ENCODE measurements at places on chromosomes 2 and 18.

GRCh38 chr2:120346667-120347358 is 877 bp downstream of the INHBB start:
- no peak for DNase-seq

DNA sequence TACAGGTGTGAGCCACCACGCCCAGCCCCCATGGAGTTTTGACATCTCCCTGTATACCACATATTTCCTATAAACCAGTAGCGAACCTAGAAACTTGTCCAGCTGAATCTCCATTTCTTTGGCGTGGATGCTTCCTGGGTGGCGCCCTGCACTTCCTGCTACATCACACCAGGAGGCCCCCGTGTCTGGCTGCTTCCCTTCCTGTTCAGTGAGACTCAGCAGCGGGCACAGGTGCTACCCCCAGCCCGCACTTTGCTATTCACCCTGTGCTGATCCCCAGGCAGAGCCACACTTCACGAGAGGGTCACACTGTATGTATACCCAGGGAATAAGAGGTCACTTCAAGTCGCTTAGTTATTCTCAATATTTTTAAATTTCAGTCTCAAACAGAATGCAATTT is 35.0 kb downstream of the CYP27C1 start:
- no peak for DNase-seq

DNA sequence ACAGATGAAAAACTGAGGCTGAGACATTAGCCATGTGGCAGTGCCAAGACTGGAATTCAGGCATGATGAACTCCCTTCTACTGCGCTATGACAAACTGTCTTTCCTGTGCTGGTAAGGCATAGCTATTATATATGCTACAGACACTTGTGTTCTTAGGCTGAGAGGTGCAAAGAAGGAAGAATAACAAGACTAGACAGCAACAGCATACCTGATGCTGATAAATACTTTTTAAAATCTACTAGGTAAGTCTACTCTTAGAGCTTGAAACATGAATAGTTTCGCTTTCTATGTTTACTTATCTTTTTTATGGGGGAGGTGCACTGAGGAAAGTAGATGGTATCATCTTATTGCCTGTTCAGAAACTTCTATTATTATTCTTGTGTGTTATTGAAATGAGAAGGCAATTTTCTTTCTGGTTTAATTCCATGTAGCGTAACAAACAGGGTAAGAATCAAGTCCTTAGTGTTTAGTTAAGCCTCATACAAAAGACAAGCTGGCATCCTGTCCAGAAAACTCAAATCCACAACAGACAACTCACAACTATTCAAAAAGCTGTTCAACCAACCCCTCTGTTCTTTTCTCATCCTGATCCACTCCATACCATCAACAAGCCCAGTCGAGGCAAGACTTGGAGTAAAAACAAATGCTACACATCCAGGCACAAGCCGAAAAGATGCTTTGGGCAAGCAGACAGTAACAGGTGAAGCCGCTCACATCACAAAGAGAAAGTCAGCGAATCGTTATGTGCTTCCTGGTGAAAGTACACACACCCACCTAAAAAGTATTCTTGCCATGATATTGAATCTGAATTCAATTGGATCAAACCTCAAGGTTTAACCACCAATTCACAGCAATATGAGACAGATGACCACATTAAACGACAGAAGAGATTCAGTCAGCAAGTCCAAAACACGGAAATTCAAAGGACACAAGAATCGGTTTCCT is 1.5 kb downstream of the TTC32 start:
- DNase-seq: no peak

- no peak for DNase-seq
Observed at GRCh38 chr18:50638016-50638883, 78.4 kb downstream of the MAPK4 start.

DNA sequence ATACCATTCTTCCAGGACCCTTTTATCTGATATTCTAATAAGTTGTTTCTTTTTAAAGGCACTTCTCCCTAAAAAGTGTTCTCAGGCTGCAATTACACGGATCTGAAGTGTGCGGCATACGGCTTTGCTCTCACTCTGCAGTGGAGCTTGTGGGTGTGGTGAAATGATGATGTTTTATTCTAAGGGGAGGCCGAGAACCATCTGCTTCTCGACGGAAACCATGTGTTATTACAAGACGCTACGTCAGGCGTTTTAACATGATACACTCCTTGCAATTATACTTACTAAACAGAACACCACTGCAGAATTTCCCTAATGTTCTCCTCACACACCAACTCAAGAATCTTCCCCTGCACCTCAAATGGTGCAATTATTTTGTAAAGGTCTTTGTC is 34.9 kb upstream of the CTDP1 start:
- no peak for DNase-seq

DNA sequence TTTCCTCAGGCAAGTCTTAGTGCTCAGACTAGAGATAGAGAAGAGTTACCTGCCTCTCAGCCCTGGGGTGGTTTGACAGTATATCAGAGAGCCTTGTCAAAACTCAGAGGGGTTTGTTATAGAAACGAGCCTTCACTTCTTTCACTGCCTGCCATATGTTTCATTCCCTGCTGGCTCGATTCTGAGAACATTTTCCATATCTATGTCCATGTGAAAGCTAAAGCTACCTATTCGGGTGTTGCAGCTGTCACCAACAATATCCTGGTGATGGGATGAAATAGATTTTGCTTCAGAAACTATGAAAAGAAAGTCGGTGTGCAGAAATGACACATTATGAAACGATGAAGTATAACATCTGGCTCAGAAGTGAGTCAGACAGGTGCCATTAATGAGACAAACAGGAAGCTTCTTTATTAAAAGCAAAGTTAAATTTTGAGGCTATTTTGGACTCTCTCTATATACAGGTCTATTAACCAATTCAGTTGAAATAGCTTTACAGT is 56.1 kb upstream of the TANK start:
- no peak for DNase-seq

DNA sequence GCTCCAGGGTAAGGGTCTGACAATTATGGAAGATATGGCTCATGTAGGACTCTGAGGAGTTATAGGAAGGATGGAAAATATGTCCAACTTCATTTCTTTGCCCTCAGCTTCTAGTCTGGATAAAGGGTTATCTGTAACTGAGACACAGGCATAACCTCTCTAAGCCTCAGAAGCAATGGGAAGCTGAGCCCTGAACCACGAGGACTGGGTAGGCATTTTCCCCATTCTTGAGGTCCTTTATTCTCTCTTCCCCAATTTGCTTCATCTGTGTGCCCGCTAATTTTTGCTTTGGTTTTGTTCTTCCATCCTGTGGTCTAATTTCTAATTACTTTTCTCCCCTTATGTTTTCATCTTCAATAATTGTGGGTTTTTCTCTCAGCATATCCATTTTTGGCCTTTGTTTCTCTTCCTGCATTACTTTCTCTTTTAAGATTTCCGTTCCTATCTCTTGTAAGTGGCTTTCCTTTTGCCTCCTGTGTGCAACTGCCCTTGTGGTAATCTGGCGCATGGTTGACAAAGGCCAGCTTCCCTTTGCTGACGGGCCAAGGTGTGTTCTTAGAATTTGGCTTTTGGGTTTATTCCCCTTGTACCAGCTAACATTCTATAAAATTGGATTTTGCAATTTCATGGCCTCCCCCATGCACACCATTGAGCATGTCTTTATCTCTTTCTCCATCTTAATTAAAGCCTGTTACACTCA is 343.8 kb downstream of the TXNL1 start:
- peak; percentile 25 for DNase-seq

- no peak for DNase-seq
Observed at GRCh38 chr2:128717758-128718710, 399.4 kb upstream of the HS6ST1 start.

DNA sequence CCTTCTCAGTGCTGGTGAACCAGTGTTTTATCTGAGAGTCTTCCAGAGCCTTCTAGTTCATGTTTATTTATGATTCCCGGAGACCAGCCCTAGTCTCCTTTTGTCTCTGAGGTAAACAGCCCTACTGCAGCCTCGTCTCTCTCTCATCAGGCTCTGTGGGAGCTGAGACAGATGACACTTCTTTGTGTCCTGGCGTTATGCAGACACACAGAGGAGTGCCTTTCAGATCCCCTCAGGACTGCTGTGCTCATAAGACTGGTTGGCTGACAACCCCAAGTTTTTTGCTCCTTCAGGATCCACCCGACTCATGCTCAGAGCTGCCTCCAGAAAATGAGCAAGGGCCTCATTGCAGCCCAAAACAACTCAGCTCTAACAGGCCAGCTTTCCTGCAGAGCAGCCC is 523.8 kb upstream of the SPHKAP start:
- DNase-seq: no peak

DNA sequence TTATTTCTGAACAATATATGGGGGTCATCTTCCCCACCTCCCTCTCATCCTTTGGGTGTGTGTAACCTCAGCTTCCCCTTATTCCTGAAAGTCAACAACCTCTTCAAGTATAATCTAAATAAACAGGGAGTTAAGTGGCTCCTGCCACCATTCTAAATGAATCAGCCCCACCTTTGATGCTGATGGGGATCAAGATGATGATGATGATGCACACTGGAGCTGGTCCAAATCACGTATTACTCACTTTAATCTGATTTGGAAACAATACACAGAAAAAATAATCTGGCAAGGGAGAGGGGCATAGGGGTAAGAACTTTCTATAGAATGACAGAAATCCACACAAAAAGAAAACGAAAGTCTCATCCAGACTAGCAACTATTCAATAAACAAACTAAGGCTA is 7.1 kb downstream of the ACVR1 start:
- DNase-seq: no peak

DNA sequence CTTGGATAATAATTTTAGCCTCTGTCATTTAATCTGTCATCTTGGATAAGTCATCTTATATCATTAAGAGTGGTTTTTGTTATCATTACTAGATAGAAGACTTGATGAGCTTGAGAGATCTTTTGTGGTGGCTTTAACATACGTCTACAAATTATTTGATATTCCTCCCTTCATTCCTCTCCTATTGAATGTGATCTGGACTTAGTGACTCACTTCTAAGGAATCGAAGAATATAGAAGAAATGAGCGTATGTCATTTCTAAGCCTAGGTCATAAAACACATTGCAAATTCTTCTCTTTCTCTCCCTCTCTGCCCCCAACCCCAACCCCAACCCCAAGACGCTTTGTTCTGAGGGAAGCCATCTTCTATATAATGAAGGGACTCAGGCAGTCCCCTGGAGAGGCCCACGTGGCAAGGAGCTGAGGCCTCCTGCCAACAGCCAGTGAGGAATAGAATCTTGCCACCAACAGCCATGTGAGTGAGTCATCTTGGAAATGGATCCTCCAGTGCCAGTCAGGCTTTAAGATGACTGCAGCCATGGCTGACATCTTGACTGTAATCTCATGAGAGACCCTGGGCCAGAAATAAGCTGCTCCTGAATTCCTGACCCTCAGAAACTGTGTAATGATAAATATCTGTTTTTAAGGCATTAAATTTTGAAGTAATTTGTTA is 221.6 kb upstream of the SP5 start:
- no peak for DNase-seq

DNA sequence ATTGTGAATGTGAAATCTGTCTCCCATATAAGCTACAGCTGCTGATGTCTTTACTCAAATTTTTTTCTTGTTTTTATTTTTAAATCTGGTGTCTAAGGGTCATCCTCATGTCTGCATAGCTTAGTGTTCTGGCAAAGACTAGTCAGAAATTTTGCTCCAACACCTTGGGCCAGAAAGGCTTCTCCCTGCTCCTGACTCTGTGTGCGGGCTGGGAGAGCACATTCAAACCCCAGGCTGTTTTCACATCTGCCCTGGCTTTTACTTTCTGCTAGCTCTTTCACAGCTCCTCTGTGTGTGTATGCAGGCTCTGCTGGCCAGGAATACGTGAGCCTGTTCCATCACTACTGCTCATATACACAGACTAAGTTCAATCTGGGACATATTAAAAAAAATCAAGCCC is 102.9 kb upstream of the RIOK3 start:
- DNase-seq: no peak

DNA sequence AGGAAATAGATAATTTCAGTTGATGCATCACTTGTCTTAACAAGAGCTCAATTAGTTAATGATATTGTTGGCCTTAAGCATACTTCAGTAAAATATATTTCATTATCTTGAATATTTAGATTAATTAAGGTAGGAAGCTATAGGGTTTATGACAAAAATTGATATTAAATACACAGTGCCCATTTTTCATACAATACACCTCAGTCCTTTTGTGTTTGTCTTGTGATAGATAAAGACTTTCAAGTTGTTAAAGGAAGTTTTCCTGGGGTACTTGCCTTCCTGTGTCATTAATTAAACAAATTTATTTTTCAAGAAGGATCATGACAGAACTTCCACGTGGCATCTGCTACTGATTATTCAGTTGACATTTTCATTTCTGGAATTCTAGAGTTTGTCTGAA is 420.5 kb downstream of the MTX2 start:
- no peak for DNase-seq

DNA sequence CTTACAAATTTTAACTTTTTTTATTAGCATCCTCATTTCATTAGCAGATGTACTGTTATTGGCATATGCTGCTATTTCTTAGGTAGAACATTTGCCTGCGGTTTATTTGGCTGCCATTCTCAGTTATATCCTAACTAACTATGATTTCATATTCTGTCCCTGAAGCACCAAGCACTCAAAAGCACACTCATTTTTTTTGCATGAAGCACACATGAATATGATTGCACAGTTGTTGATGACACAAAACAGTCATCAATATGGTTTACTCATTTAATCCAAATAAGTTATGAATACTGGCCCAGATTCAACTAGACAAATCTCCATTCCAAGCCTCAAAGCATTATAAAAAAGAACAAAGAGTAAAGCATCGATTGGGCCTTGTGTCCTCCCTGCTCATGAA is 129.4 kb upstream of the CNTNAP5 start:
- DNase-seq: no peak

DNA sequence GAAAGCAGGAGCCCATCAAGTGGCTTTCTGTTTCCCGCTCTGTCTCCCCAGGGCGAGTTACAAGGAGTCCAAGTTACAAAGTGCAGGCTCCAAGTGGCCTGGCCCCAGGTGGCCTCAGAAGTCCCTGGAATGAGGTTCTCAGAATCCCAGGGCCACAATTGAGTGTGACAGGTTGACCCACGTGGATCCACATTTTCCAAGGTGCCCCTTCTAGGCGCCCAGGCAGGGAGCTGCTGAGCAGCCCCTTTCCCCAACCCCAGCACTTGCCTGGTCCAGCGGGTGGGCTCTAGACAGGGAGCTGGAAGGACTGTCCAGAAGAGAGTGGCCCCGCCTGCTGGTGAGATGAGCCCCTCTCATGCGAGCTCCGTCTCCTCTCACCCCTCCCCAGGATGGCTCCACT is 253.4 kb downstream of the CYP26B1 start:
- no peak for DNase-seq

GRCh38 chr2:202771741-202772460 is 99.7 kb downstream of the ICA1L start:
- no peak for DNase-seq

DNA sequence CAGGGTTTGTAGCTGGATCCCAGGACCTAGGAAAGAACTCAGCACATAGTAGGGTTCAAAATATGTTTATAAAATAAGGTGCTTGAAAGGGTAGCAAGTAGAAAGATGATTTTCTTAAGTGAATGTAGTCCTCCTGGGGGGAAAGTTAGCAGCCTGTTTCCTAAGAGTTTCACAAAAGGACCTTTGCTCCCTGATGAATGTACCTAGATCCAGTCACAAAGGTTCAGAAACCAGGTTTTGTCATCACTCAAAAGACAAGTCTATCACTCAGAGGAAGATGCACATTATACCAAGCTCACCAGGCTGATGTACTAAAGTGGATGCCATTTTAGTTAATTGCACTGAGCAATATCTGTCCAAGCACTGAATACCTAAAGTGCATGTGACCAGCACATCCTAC is 378.2 kb downstream of the BCL11A start:
- no peak for DNase-seq
